ENCODE measurements at places on chromosomes 7 and 10.

DNA sequence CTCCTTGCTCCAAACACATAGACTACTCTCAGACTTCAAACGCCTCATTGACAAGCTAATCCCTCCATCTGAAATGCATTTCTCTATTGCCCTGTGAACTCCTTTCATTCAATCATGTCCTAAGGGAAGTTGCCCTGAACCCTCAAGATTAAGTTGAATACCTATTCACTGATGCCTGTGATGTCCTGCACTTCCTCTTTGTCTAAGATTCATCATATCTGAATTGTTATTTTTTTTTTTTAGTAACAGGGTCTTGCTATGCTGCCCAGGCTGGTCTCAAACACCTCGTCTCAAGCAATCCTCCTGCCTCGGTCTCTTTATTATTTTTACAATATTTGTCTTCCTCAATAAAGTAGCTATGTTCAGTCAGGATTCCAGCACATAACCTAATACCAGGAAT is 3.2 kb downstream of the PSMA2 start:
- DNase-seq, result no peak

DNA sequence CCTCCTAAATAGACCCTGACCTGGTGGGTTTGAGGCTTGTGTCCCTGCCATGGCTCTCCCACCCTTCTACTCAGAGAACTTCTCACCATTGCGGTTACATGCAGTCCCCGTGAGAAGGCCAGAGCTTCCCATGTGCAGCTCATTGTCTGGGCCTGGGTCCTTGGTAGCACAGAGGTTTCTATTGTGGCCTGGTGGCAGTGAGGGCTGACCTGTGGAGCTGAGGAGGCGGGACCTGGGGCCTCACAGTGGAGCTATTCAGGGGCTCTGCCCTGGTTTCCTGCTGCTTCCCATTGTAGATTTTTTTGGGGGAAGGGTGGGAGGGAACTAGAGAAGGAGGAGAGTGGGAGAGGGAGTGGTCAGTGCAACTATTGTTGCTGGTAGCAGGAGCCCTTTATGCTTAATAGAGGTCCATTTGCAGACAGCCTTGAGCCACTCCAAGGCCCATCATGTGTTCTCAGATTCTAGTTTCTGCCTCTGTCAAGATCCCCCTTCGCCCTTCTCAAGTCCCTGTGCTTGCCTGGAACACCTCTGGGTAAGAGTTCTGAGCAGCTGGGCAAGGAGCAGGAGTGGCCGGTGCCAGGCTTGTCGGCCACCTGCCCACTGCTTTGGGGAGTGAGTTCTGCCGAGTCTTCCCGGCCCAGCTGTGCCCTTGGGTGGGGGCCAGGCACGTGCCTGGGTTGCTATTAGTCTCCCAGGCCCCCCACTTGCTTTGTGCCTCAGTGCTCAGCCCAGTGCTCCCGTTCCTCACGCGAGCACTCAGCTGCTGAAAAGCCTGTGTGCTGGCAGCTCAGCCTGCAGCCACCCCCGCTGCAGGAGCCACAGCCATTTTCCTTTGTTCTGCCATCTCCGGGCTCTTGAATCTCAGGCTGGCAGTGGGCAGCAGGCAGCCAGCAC is 10.7 kb downstream of the TSPAN14 start:
- DNase-seq, result peak; percentile 50

GRCh38 chr10:11227103-11227502 is 209.4 kb downstream of the CELF2 start:
- DNase-seq, result no peak

DNA sequence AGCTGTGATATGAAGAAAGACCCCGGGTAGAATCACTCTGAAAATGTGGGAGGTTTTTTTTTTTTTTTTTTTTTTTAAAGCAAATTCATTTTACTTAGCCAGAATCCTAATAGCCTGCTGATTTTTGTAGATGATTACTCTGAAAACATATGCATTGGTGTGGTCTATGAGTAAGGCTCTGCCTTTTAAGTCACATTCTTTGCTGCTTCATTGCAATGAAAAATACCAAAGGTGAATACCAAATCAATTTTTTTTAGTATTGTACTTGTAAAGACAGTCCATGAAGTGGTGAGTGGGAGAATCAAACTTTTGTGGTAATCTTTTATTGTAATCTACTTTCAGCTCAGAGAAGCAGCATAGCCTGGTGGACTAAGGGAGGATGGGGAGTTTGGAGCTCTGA is 130.3 kb downstream of the SDK1 start:
- no peak for DNase-seq

DNA sequence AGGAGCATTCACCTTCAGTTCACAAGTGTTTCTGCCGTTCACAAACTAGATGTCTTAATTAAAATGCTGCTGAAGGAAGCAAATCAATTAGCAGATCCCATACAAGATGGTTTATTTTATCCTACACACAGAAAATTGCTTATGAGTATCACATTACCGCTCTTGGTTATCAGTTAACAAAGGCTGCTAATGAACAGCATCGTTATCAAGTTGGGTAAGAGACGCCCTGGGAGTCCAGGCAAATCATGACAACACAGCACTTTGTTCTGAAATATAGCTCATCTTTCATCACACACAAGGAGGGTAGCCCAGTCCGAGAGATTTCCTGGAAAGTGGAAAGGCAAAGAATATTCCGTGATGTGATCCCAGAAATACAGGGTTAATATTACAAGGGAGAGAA is 20.8 kb upstream of the FAM170B start:
- no peak for DNase-seq

- DNase-seq, result no peak
These were observed 142.5 kb upstream of the LRRTM3 start for GRCh38 chr10:66783316-66783715.

GRCh38 chr10:107379601-107380000 is 215.1 kb upstream of the SORCS1 start:
- no peak for DNase-seq

- DNase-seq, result no peak
These were observed 24.3 kb upstream of the KCNIP2 start for GRCh38 chr10:101867931-101868330.

DNA sequence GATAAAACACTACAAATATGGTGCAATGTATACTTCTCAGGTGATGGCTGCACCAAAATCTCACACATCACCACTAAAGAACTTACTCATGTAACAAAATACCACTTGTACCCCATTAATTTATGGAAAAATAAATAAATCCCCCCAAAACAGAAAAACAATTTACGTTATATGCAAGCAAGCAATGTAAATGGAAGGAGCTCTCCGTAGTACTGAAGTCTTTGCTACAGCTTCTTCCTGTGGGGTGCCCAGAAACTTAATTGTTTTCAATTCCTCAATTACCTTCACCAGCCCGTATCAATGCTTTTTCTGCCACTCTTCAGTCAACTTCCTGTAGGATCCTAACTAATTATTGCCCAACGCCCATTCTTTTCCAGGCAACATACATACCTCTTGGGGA is 138.1 kb downstream of the RELN start:
- DNase-seq, result no peak

DNA sequence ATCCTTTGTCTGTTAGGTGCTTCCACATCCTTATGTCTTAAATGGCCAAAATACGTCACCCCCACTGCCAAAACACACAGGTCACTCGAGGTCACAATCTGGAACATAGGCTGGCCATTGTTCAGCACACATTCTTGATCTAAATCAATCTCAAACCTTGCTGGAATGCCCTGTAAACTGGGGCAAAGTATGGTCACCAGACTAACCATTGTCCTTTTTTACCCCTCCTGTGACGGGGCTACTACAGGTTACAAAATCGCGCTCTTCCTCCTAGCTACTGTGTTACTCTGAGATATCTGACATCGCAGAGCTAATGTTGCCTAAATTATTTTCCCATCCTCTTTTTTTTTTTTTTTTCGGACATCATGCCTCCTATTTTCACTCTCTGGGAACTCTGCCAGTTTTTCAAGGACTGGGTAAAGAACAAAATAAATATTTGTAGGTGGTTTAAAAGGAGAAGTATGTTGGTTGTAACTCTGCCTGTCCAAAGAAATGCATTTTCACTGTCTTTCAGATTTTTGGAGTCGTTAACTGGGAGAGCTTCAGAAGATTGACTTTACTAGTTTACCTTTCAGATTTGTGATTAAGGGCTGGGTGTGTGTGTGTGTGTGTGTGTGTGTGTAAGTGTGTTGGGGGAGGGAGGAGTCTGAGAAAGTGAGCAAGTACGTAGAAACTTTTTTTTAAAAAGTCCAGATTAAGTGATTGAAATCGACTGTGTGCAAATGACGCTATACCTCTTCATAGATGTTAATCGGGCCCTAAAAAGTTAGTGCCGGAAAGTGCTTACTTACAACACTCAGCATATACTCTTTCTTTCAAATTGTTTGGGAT is 942 bp upstream of the KIAA1217 start:
- DNase-seq, result peak; percentile 35

DNA sequence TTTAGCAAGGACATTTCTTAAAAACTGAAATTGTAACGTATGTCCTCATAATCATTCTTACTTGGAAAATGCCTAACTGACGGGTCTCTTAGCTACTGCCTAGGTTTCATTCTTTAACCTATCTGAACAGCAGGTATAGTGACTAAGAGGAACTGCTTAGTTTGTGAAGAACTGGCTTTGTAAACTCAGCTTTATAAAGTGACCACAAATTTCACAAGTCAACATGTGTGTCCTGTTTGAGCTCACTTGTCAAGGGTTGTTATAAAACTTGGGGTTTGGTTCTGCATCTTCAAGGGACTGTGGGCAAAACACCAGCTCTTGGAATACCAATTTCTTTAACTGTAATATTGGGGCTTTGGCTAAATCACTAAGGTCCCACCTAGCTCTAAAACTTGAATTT is 32.2 kb downstream of the MRPS33 start:
- DNase-seq, result no peak
